ENCODE measurements at places on chromosomes 11 and 22.
A peak's percentile ranks its signal among the peaks of the same experiment; 100 is the strongest.

- no peak for DNase-seq
Measured at GRCh38 chr11:113411536-113411935, 24.0 kb downstream of the ANKK1 start.

GRCh38 chr11:11570823-11571222 is 51.0 kb downstream of the GALNT18 start:
- no peak for DNase-seq

DNA sequence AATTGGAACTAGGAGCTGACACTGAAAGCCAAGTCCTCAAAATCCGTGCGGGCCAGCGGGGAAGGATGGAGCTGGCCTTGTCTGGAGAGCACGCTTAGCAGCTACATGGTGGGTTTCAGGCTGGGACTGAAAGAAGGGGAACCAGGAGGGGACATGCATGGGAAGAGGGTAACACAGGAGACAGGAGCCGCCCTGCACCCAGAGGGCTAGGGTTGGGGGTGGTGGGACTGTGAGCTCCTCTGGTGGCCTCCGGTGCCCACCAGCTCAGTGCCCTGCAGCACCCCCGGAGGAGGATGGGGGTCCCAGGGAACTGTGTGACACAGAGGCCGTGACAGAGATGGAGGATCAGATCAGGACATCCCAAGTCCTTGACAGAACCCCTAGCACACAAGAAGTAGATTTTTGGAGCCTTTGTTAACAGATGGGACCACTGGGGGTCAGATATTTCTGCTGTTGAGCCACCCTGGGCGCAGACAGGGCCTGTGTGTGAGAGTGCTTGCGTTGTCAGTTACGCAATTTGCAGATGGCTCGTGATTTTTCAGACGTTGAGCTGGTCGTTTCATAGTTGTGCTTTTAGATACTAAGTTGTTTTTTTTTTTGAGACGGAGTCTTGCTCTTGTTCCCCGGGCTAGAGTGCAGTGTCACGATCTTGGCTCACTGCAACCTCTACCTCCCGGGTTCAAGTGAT is 21.3 kb upstream of the GRAMD4 start:
- no peak for DNase-seq

DNA sequence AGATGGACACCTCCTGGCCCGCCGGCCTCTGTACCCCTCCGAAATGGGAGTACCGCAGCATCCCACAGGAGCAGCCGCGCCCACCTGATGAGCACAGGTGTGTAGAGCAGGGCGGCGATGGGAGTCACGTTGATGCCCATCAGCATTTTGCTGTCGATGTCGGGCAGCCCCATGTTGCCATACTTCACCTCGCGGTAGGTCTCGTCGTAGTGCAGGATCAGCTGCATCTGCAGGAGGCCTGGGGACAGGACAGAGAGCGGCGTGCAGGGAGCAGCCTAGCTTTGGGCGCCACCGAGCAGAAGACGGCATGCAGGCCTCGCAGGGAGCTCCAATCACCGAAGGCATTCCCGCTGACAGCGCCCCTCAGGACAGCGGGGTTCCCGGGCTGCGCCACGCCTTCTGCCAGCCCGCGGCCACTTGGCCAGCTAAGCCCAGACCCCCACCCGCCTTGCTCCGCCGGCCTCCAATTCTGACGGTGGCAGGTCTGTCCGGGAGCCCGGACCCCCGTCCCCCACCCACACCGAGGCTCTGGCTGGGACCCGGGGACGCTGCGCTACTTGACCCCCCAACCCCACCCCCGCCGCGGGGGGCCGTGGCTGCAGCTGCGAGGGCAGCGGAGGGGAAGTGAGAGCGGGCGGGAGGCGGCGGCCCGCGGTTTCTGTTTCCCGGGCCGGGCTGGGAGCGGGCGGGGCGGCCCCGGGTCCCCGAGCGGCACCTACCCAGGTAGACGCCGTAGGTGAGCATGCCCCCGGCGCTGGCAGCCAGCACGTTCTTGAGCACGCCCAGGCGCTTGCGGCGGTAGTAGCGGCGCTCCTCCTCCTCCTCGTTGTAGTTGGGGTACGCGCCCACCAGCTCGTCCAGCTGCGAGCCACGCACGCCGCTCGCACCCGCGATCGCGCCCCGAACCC is 705 bp downstream of the UNC93B1 start:
- peak; percentile 44 for DNase-seq

DNA sequence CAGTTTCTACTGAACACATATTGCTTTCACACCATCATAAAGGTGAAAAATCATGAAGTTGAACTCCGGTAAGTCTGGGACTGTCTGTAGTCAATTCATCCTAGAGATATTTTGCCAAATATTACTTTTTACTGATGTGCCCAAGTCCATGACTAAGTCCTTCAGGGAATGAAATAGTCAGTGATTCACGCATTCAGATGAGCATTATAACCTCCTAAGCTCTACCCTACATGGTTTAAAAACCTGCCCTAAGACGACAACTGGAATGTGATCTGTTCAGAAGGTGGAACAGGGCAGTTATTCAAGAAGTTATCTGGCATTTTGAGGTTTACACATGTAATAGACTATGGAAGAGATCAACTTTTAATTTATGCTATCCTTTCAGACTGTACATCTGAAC is 125.6 kb downstream of the TRPC6 start:
- DNase-seq, result peak; percentile 39

DNA sequence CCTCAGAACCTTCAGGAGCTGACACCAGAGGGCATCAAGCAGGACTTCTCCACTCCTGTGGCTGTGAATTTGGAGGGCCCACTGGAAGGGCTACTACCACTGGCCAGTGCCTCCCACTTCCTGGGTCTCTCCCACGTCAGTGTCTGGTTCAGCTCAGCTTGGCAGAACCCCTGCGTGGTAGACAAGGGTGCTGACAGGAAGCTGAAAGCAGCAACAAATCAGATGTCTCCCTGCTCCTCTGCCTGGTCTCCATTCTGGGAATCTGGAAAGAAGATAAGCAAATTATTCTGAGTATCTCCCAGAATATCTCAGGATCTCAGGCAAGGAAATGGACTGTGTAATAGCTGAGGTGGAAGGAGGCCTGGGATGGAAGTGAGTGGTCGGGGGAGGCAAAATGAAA is 61.5 kb downstream of the TMPRSS5 start:
- DNase-seq, result no peak

DNA sequence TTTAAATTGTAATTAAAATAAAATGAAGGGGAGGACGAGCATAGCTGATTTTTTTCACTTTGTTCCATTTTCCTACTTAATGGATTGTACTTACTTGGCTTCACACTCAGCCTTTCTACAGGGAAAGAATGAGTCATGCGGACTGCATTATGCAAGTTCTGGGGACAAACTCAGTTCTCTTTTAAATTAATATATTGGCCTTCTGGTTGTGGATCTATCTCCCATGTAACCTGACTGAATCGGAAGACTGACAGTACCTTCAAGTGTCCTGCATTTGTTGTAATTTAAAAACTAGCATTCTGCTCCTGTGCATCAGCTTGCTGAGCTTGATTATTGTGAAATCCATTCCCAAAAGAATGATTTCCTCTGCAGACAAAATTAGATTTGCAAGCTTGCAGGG is 12.2 kb downstream of the OR8D1 start:
- no peak for DNase-seq

GRCh38 chr11:67312187-67313021 is 9.1 kb downstream of the SSH3 start:
- no peak for DNase-seq

DNA sequence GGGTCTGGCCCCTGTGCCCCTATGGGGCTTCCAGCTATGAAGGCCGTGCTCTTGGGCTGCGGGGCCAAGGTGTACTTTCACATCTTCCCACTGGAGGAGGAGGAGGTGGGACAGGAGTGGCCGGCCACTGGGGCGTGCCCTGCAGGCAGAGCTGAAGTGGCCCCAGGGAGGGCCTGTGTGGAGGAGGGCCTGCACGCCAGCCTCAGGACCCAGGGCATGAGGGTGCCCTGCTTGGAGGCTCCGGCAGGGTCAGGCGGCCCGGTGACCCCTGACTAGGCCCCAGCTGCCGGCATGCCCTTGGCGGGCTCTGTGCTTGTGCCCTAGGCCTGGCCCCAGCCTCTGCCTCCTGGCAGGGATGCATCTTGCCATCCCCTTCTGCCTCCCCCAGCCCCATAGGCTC is 5.2 kb downstream of the PRR5 start:
- DNase-seq, result no peak

DNA sequence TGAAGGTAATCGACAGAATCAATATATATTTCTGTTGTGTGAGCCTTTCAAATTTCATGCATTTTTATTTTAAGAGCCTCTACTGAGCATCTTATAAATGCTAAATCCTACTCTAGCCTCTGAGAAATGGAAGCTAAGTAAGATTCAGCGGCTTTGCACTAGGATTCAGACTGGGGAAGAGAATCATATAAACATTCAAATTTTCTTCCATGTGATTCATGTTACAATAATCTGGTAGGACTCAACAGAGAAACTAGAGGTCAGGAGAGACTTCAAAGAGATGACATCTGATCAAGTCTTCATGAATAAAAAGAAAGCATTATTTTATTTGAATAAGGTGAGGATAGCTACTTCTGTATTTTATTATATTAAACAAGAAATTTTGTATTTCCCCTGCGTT is 538.9 kb downstream of the DLG2 start:
- peak; percentile 15 for DNase-seq

GRCh38 chr22:20606041-20606783 is 98.8 kb downstream of the MED15 start:
- DNase-seq, result peak; percentile 76

DNA sequence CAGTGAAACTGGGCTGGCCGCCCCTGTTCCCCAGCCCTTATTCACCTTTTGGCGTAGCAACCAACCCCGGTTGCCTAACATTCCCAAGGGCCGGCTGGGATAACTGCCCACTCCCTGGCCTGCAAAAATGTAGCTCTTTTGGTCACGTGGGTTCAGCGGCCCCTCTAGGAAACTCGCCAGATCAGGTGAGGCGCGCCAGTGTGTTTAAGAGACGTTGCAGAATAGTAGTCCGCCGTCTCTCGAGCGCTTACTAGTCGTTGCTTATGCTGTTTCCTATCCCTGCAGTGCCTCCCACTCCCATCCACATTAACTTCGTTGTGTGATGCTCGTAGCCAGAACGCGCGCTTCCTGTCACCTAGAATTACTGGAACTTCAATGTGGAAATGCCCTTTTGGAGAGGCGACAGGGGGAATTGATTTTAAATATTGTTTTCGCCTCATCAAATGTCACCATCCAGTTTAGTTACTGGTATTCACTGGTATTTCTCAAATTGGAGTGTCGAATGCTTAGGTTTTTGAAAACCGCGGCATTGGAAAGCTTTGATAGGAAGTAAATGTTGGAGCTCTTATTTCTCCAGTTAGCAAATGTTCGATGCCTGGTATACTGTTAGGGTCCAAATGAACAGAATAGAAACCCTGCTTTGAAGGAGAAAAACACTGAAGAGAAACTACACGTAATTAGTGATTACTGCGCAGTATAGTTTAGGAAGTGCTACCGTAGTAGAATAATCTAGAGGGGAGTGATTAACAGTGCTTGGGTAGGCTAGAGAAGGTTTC is 823 bp downstream of the CEP57 start:
- peak; percentile 43 for DNase-seq

GRCh38 chr11:96841792-96842191 is 452.0 kb downstream of the JRKL start:
- DNase-seq, result no peak

GRCh38 chr11:12224537-12224893 is 114.1 kb downstream of the MICAL2 start:
- peak; percentile 44 for DNase-seq

DNA sequence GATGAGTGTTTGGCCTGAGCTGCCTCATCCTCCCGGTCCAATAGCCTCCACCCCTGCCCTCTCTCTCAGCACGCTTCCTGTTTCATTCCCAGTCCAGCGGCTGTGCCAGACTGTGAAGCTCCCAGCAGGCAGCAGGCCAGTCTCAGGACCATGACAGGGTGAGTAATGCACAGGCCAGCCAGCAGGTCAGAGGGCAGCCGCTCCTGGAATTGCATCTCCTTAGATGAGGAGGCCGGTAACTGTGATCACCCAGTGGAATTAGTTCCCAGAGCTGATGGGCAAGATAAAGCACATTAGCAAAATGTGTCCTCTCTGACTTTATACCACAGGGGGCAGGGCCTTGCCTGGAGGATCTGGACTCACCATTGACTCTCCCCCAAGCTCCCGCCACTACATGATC is 251.2 kb downstream of the ETS1 start:
- DNase-seq, result peak; percentile 68

DNA sequence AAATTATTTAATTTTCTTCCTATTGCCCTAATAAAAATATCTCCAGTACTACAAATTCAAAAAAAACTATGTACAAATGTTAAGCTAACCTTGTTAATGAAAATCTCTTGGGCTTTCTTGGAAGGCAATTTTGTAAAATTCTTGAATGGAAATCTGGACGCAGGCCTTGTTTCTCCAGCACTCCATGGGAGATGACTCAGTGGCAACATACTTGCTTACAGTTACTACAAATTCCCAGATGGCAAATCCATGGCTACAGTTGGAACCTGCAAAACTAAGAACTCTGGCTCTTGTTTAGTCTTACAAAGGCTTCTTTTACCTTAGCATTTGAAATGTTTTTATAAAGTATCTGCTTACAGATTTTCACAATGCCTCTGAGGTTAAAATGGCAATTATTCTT is 725.2 kb downstream of the DLG2 start:
- DNase-seq, result peak; percentile 62

DNA sequence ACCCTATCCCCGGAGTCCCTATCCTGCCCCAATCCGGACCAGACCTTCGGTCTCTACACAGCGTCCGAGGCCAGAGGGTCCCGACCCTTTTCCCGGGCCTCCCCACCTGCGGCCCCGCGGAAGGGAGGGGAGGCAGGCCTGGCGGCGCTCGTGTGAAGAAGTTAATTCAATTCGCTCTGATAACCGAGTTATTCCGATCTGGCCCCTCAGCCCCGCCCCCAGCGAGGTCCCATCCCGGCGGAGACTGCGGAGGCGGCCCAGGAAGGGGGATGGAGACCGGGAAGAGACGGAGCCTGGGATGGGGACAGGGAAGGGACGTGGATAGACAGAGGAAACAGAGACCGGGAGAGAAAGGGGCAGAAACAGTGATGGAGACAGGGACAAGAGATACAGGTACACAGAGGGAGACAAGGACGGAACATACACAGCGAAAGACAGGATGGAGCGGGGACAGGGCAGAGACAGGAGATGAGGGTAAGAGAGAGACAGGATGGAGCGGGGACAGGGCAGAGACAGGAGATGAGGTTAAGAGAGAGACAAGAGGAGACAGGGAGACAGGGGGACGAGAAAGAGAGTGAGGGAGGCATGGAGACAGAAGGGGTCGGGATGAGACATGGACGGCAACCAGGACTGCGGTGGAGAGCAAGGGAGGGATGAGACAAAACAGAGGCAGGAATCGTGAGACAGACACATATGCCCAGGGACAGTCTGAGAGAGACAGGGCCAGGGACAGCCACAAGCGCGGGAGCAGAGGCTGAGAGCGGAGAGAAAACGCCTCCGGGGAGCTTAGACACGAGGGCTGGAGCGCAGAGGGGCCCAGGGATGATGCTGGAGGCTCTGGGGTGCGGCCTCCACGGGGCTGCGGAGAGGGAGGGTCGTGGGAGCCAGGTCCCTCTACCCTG is 636 bp upstream of the PHOX2A start:
- DNase-seq, result no peak

Data from GM03348 (cell line).